Fibroblast of skin of right biceps (primary cell): ENCODE measurements at places on chromosomes 12 and 14.

DNA sequence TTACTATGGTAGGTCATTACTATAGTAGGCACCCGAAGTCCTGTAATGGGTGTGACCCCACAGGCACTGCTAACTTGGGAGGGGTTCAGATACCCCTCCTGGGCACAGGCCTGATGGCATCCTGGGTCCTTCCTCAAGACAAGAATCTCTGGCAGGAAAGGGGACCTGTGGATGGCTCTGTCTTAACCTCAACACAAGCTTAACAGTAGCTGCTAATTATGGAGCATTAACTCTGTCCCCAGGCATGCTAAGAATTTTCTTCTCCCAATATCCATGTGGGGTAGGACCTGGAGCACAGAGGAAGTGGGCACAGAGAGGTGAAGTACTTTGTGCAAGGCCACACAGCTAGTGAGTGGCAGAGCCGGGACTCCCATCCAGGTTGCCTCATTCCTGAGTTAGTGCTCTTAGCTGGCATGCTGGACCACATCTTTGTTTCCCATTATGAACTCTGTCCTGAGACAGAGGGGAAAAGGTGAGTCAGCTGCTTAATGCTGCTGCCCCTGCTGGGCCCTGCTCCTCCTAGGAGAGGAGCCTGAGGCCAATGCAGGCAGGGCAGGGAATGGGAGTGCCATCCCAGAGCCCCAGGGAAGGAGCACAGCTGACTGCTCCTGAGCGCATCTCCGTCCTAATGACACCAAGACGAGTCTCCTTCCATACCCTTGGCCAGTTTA lies 32.1 kb downstream of the GALNT16 start:
- DNase-seq: no peak

- no peak for DNase-seq
Observed at GRCh38 chr12:107448198-107448597, 237.4 kb upstream of the PWP1 start.

DNA sequence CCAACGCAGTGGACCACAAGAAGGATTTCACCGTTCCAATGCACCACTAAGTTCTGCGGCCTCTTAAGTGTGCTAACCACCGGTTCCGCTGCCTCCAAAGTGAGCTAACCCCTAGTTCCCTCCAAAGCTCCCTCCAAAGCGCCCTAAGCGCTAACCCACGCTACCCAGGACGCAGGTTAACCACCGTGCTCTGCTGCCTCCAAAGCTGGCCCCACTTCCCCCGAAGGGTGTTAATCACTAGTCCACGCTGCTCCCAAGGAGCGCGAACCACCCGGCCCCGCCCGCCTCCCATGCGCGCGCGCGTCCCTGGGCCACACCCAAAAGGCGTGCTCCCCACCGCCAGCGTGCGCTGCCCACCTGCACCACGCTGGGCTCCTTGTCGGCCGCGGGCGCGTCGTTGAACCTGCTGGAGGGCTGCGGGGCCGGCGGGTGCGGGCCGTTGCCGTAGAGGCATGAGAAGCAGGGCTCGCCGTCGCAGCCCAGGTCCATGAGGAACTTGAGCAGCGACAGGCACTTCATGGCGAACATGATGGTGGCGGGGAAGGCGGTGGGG lies 11.7 kb downstream of the FAM181A start:
- DNase-seq: no peak

DNA sequence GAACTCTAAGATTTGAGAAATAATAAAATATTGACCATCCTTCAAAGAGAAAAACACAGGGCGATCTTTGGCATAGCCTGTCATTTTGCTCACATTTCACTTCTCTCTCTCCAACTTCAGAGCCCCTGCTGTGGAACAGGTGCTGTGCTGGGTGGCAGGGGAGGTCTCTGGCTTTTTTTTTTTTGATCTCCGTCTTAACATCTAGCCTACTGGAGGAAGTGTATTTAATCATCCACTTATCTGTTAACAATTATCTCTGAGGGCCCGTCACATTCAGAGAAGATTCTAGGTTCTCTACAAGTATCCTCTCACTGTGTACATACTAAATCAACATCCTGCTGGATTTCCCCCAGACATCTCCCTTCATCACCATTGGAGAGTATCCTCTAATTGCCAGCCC lies 34.1 kb downstream of the CHST11 start:
- DNase-seq: no peak

GRCh38 chr14:33029511-33029910 lies 90.8 kb downstream of the NPAS3 start:
- no peak for DNase-seq
